ENCODE measurements at places on chromosomes 4 and X.
A peak's percentile ranks its signal among the peaks of the same experiment; 100 is the strongest.

DNA sequence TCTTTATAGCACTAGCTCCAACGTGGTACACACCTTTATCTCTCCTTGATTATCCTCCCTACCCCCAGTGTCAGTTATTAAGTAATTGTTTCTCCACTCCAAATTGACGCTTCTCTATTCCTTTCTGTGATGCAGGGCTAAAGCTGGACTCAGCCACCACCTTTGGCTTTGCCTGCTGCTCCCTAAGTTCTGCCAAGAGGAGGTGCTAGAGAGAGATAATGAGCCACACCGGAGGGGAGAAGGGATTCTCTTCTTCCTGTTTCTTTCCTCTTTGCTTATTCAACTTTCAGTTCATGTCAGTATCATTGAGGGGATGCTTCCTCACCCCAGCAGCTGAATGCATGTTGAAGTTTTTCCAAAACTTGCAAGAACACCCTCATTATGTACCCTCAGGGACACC is 176.5 kb downstream of the GBA3 start:
- DNase-seq: peak; percentile 7

DNA sequence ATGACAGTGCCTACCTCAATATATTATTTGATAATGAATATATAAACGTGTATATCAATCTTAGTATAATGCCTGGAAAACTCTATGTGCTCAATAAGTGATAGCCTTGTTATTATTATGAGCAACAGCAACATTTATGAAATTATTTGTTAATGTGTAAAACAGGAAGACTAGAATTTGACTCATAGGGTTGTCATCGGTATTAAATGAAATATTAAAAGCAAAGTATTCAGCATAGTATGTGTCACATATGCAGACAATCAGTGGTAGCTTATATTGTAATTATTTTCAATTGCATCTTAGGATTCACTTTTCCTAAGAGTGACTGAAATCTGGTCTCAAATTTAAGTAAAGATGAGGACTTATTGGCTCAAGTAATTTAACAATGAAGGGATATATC is 24.6 kb downstream of the SPANXD start:
- no peak for DNase-seq

DNA sequence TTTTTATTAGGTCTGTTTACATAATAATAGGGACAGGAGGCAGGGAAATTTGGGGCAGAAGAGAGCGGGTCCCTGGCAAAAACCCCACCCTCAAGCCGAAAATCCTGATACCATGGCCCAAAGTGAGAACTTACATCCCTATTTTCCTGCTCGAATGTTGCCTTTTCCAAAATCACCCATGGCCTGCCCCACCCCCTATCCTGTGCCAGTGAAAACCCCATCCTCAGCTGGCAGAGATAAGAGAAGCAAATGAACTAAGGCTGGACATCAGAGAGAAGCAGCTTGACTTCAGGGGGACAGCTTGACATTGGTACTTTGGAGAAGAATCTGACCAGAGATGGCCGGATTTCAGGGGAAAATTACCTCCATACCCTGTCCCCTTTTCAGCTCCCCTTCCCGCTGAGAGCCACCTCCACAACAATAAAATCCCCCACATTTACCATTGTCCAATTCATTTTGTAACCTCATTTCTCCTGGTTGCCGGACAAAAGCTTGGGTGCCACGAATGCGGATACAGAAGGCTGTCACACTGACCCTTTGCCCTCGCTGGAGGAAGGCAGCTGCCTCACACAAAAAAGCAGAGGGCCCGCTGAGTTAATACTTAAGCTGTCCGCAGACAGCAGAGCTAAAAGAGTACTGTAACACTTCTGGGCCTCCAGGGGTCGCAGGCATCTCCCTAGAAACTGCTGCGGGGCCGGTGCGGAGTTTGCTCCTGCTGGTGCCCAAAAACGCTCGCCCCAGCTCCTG is 196.2 kb downstream of the SNCA start:
- DNase-seq: peak; percentile 74

DNA sequence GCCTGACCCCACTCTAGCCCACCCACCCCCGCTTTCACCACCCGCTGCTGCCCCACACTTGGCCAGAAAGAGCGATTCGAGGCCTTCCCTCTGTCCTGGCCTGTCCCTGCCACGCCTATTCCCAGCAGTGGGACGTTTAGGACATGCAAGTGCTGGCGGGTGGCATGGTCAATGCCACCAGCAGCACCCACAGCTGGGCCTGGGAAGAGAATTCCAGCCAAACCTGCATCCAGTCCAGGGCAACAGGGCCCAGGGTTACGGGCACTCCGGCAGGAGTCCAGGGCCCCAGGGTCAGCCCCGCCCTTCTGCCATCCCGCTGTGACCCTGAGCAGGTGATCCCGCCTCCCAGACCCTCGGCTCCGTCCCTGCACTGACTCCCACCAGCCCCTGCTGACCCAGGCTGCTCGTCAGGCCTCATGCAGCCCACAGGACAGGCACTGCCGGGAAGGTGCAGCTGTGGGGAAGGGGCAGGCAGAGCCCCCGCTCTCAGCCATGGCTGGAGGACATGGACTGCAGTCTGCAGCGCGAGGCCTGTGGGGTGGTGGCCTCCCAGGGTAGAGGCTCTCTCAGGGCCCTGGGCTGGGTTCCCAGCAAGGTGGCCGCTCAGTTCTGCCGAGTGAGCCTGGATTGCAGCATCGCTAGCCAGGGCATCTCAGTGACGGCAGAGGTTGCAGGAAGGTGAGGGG is 6.8 kb upstream of the HTRA3 start:
- DNase-seq: no peak

DNA sequence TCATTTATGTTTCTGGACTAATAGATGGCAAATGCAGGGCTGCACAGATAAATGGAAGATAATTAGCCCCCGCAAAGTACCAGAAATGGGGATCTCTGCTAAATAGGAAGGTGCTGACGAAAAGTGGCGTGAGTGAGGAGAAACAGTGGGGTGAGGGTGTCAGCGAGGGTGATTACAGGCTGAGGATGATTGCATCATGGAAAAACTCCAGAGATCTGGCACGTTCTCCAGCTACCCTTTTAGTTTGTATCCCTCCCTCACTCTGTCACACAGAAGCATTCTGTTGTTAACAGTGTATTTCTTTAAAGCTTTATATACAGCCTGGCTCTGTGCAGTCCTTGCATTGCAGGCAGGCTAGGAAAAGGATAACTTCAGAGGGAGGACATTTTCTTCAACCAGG is 309.6 kb upstream of the DDX53 start:
- DNase-seq: no peak

DNA sequence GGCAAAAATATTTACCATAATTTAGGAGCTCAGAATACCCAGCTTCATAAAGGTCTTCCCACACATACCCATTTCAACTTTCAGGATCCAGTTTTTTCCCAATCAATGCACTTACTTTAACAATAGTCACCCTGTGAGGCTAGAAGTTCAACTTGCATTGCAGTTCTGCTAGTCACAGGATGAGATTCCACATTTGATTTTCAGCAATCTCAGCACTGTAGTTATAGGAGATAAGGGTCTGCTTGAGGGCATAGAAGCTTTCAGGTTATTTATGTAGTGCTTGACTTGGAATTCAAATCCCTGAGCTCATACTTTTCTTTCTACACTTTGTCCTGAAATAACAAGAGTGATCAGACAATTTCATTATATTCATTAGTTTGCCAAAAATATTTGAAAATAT is 78.3 kb upstream of the IL2 start:
- DNase-seq: no peak

GRCh38 chr4:152456609-152457008 is 79.3 kb downstream of the FBXW7 start:
- no peak for DNase-seq

Data from iPS DF 6.9 (cell line).